ENCODE measurements at places on chromosomes 1 and 21. TPM values are rescaled to one million over a fixed set of nuclear protein-coding genes. Genes with fewer than 3 reads are reported as not detected.

Gene HPDL
- total RNA-seq, result 0.38 TPM

DNA sequence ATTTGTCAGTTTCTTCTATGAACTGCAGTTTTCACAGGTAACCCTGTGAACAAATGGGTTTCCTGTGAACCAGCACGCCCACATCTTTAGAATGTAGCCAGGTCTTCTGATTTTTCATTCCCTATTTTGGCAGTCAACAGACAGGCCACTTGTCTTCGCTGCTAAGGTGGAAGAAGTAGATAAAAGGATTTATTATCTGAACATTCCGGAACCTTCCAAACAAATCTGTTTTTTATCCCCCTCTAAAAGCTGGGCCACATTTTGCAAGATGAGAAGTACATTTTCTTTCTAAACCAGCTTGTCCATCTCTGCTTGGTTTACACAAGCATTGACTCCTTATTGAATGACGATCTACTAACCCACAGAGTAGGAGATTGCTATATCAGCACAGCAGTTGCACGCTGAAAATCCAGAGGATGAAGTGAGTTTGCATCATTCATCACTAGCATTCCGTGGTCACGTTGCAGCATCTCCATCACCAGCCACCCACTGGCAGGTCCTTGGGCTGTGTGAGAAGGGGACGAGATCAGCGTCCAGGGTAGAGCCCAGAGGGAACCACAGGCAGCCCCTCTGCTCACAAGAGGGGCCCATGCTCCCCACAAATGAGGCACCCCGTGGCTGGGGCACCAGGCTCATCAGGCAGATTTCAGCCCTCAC is 83.5 kb downstream of the TOMM20 start:
- DNase-seq, result no peak
- H3K27ac ChIP-seq, result no peak overlapping the region
- H3K4me3 ChIP-seq, result no peak overlapping the region
- H3K27me3 ChIP-seq, result no peaks in the 10 kb centered on the region

- H3K27me3 ChIP-seq, result no peaks in the 10 kb centered on the region
- H3K4me1 ChIP-seq, result peaks cover 9% of the 10 kb centered on the region
- no peak overlapping the region for H3K27ac ChIP-seq
- H3K36me3 ChIP-seq, result no peaks in the 10 kb centered on the region
- no peak for DNase-seq
Measured at GRCh38 chr1:46039571-46040052, 92.8 kb downstream of the PIK3R3 start.

DNA sequence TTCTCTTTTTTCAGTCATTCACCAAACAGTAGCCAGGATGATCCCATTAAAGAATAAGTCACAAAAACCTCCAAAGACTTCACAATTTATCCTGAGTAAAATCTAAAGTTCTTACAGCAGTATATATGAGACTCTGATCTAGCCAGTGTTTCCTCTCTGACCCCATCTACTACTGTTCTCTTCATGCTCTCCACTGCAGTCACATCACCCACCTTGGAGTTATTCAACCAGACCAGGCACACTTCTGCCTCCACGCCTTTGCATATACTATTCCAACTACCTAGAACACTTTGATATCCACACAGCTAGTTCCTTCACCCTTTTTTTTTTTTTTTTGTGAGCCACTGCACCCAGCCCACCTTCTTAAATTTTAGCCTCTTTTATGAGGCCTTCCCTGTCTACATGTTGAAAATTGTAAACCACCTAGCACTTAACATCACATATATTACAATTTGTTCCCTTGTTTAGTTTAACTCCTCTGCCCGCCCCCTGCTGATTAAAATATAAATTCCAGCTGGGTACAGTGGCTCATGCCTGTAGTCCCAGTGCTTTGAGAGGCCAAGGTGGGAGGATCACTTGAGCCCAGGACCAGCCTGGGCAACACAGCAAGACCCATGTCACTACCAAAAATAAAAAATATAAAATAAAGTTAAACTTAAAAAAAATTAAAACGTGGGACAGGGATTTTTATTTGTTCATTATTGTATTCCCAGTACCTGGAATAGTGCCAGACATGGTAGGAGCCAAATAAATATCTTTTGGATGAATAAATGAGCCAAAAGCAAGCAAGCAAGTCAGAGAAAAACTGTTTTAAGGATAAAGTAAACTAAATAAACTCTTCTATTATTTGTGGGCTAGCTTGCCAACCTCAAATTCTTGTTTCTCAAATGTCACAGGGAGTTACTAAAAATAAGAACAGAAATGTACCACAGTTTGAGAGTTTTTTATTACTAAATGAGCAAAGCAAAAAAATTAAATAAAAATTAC is 35.2 kb upstream of the MUTYH start:
- H3K36me3 ChIP-seq, result no peaks in the 10 kb centered on the region
- no peak overlapping the region for H3K4me3 ChIP-seq
- no peaks in the 10 kb centered on the region for H3K4me1 ChIP-seq
- H3K27me3 ChIP-seq, result no peaks in the 10 kb centered on the region
- no peak overlapping the region for H3K27ac ChIP-seq
- DNase-seq, result no peak

DNA sequence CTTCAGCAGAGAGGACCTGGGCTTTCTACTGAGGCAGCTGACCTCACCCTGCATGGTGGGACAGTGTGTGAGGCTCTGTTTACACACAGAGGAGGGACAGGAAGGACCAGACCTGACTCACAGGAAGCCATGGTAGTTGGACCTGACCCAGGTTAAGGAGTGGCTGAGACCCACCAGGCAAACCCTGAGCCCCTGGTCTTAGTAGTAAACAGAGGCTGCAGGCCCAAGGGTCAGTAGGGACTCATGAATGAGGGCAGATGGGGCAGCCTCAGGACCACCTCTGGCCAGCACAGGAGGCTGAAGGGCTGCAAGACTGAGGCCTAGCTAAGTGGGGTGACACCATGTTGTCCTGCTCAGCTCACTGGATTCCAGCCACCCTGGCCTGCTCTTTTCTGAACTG is 273.2 kb downstream of the GRIK3 start:
- no peak overlapping the region for H3K4me3 ChIP-seq
- H3K4me1 ChIP-seq, result no peaks in the 10 kb centered on the region
- H3K27me3 ChIP-seq, result no peaks in the 10 kb centered on the region
- no peak overlapping the region for H3K27ac ChIP-seq

DNA sequence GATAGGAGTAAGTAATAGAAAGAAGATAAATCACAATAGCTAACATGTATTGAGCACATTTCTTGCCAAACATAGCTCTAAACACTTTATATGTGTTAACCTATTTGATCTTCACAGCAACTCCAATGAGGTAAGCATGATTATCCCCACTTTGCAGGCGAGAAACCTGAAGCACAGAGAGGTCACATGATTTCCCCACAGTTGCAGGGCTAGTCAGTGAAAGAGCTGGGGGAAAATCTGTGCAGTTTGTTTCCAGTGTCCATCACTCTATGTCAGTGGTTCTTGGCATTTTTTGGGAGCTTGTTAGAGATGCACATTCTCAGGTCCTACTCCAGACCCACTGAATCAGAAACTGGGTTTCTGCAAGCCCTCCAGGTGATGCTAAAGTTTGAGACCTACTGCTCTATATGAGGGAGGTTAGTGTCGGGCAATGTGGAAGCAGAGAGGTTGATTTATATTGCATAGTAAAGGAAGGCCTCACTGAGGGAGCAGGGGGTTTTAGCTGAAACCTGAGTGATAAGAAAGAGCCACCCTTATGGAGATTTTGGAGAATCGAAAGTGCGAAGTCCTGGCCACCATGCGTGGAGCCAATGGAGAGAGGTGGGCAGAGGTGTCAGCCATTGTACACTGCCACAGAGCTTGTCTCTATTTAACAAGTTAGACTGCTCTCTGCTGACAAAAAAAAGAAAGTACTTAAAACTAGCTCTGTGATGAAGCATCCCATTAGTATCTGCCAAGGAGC is 20.9 kb downstream of the MCOLN3 start:
- peak overlapping the region; percentile 1 for H3K4me3 ChIP-seq
- no peaks in the 10 kb centered on the region for H3K27me3 ChIP-seq
- DNase-seq, result peak; percentile 74
- H3K4me1 ChIP-seq, result peaks cover 8% of the 10 kb centered on the region

GRCh38 chr1:226403201-226404034 is 4.5 kb downstream of the PARP1 start:
- no peaks in the 10 kb centered on the region for H3K27me3 ChIP-seq
- peaks cover 33% of the 10 kb centered on the region for H3K36me3 ChIP-seq
- no peak for DNase-seq
- H3K4me3 ChIP-seq, result no peak overlapping the region

Measured in natural killer cell (primary cell).